Articular chondrocyte of knee joint (primary cell): ENCODE measurements at places on chromosomes 2 and 18. TPM values are rescaled to one million over a fixed set of nuclear protein-coding genes. Genes with fewer than 3 reads are reported as not detected.

Gene GMCL1
- total RNA-seq = 10.8 and 11.5 TPM in 2 replicates

Gene SERPINE2
- 630 and 993 TPM in 2 replicates for total RNA-seq

Gene NEDD4L
- total RNA-seq = 42.2 and 91.7 TPM in 2 replicates

Gene ABCA12
- under 0.01 and 0.11 TPM in 2 replicates for total RNA-seq

Gene SCYGR6
- not detected in 2 replicates for total RNA-seq

Gene GALNT13
- 0.11 and 0.13 TPM in 2 replicates for total RNA-seq

Gene CNGA3
- total RNA-seq = 0.43 TPM in 1 of 2 replicates, not detected in the other

Gene AGXT
- total RNA-seq = not detected in 2 replicates
